Endodermal cell (in vitro differentiated cells): ENCODE measurements at places on chromosomes 11 and 22. TPM values are rescaled to one million over a fixed set of nuclear protein-coding genes. Genes with fewer than 3 reads are reported as not detected.
A peak's percentile ranks its signal among the peaks of the same experiment; 100 is the strongest.

The NXPE2 gene
- 0.11 and 0.18 TPM in 2 replicates for total RNA-seq

The UBQLNL gene
- 0.20 TPM in 1 of 3 replicates, not detected in the others for total RNA-seq

The SCN2B gene
- 0.07 and 0.11 TPM in 2 replicates for total RNA-seq

The VPREB1 gene
- not detected in 2 replicates for total RNA-seq

The MOB2 gene
- 20.4 to 27.0 TPM (median 23.9 TPM) in 3 replicates for total RNA-seq

The TRIM49C gene
- not detected in 3 replicates for total RNA-seq

The P4HA3 gene
- not detected in 2 replicates for total RNA-seq

The EMID1 gene
- total RNA-seq: 25.7 to 41.8 TPM (median 36.1 TPM) in 3 replicates

The NTM gene
- 0.78 to 1.7 TPM (median 1.6 TPM) in 3 replicates for total RNA-seq

The CCDC88B gene
- total RNA-seq: 14.6 to 33.0 TPM (median 15.2 TPM) in 3 replicates

DNA sequence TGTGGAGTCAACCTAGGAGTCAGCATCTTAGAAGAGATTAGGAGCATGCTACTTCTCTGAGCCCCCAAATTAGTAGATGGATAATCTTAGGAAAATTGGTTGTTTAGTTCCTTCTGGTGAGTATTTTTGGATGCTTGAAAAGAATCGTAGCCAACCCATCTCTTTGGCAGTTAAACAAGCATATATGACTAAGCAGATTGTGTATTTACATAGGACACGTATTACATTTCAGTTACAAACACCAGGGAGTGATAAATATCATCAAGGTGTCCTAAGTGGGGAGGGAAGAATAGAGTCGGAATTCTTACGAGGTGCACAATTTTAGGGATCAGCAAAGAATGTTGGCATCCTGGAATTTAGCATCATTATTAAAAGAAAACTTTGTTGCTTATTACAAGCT is 13.5 kb downstream of the PLET1 start:
- peaks cover 6% of the 10 kb centered on the region for H3K36me3 ChIP-seq
- H3K27me3 ChIP-seq: no peaks in the 10 kb centered on the region
- no peak overlapping the region for H3K4me3 ChIP-seq
- no peak overlapping the region for H3K27ac ChIP-seq
- no peak for DNase-seq

- no peak overlapping the region for H3K27ac ChIP-seq
- H3K27me3 ChIP-seq: peaks cover 92% of the 10 kb centered on the region
- no peaks in the 10 kb centered on the region for H3K36me3 ChIP-seq
- no peak overlapping the region for H3K4me3 ChIP-seq
- H3K4me1 ChIP-seq: no peaks in the 10 kb centered on the region
Measured at GRCh38 chr11:64297699-64298358, 2.3 kb upstream of the CATSPERZ start.

- H3K27ac ChIP-seq: no peak overlapping the region
- DNase-seq: no peak
- H3K4me1 ChIP-seq: no peaks in the 10 kb centered on the region
- no peak overlapping the region for H3K4me3 ChIP-seq
- H3K36me3 ChIP-seq: peaks cover 31% of the 10 kb centered on the region
Measured at GRCh38 chr11:68355471-68355870, 43.1 kb downstream of the LRP5 start.

DNA sequence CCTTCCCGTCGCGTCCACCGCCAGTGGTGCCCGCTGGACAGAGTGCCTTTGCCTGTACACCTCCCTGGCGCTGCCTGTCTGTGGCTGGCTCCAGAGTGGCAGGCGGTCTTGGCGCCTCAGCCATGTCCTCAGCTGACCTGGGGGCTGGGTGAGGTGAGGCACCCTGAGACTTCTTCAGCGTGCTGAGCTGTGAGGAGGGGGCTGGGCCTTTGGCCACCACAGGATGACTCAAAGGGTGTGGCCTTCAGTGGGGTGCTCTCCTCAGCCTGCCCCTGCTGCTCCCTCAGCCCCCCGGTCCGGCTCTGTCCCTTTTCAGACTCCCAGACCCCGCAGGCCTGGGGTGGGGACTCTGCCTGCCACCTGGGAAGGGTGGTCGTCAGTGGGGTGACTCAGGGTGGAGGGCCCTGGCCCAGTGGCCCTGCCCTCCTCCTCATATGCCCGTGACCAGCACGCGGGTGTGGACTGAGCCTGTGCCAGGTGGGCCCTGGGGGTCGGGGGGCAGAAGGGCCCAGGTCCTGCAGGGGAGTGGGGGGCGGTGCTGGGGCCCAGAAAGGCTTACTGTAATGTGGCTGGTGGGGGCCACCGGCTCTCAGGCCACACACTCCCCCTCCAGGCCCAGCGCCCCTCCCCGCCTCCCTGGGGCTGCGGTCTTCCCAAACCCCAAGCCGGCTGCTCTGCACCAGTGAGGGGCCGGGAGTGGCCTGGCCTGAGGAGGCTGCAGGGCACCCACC is 15.9 kb downstream of the CRELD2 start:
- no peak overlapping the region for H3K27ac ChIP-seq
- no peak overlapping the region for H3K4me3 ChIP-seq
- no peaks in the 10 kb centered on the region for H3K4me1 ChIP-seq
- no peak for DNase-seq

DNA sequence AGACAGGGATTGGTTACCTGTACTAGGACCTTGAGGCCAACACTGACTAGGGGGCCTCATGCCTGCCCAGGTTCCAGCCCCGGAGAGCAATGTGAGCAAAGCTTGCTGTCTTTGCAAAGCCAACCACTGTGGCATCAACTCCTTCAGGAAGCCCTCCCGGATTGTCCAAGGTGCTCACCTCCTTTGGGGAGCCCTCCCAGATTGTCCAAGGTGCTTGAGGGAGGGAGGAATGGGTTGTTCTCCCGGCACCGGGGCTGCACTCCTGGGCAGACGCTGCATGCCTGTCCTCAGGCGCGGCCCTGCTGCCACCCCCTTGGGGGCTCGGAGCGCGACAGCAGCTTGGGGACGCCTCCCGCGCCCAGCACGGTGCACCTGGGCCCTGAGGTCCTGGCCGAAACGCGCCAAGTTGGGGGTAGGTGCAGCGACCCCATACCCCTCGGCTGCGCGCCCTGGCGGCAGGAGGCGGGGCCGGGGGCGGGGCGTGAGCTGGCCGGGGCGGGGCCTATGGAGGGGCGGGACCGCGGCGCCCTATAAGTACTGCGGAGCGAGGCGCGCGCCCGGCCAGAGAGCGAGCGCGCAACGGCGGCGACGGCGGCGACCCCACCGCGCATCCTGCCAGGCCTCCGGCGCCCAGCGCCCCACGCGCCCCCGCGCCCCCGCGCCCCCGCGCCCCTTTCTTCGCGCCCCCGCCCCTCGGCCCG is at the start of gene CD81:
CD81 (plus strand) TSS at position 560 of the 701 bp plus-strand sequence. CDS start 240 bp downstream, outside the sequence.
- peak; percentile 88 for DNase-seq
- H3K4me1 ChIP-seq: no peaks in the 10 kb centered on the region
- peak within 1 kb of the TSS; percentile 49 for H3K27ac ChIP-seq
- peak within 1 kb of the TSS; percentile 96 for H3K4me3 ChIP-seq

DNA sequence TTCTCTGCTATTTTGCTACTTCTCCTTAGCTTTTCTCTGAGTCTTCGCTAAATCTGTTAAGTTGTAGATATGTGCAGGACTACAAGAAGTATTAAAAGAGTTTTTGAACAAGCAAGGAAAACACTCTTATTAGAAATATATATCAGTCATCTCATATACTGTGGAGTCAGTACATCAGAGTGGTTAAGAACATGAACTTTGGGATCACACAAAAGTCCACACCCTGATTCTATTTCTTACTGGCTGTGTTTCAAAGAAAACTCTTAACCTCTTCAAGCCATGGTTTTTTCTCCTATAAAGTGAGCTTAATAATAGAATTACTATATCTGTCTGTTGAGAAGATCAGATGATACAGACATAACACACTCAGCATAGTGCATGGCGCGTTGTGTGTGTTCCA is 29.5 kb downstream of the MMP13 start:
- no peak for DNase-seq
- no peak overlapping the region for H3K27ac ChIP-seq
- no peak overlapping the region for H3K4me3 ChIP-seq
- H3K4me1 ChIP-seq: no peaks in the 10 kb centered on the region
- no peaks in the 10 kb centered on the region for H3K36me3 ChIP-seq

DNA sequence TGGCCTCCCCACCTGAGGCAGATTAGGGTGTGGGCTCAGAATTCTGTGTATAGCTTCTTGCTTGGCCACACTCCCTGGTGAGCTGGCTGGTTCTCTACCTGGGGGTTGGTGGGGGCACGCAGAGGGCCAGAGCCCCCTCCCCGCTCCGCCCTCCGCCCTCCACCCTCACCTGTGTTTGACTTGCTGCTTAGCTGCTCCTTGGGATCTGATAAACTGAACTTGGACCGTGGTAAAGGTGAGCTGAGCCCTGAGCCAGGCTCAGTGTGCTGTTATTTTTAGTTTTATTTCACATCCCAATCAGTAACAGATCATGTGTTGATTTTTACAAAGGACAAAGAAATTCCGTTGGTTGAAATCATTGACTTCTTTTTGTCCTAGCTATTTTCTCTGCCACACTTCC is 2.0 kb downstream of the OVOL1 start:
- no peak for DNase-seq
- no peaks in the 10 kb centered on the region for H3K36me3 ChIP-seq
- H3K27ac ChIP-seq: no peak overlapping the region
- H3K4me3 ChIP-seq: peak overlapping the region; percentile 80
- H3K27me3 ChIP-seq: peaks cover 51% of the 10 kb centered on the region

GRCh38 chr22:41657709-41658108 is 31.0 kb downstream of the SNU13 start:
- H3K27ac ChIP-seq: no peak overlapping the region
- H3K36me3 ChIP-seq: peaks cover 93% of the 10 kb centered on the region
- H3K4me1 ChIP-seq: no peaks in the 10 kb centered on the region
- no peak for DNase-seq

DNA sequence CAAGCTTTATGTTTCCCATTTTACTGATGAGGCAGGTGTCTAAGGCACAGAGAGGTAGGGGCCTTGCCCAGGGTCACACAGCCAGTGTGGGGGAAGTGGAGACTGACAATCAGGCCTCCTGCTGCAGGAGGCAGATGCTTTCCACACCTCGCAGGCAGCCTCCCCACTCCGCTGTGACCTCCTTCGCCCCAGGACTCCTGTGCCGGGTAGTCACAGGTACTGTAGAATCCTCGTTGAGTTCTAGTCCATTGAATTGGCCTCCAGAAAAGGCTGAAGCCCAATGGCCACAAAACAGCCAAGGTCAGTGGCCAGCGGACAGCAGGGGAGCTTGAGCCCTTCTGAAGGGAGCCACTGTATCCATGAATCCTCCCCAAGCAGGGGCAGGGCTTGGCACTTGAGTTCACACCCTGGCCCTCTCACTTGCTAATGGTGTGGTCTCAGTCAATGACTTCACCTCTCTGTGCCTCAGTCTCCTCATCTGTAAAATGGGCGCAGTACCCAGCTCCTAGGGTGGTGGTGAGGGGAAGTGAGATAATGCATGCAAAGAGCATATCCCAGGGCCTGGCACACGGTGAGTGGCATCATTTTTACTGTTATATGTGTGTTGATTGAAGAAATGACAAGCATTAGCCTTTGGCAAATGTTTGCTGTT is 1.1 kb upstream of the FXYD2 start:
- H3K27ac ChIP-seq: no peak overlapping the region
- no peaks in the 10 kb centered on the region for H3K27me3 ChIP-seq
- H3K4me1 ChIP-seq: peaks cover 4% of the 10 kb centered on the region
- no peak for DNase-seq
- H3K36me3 ChIP-seq: no peaks in the 10 kb centered on the region
- no peak overlapping the region for H3K4me3 ChIP-seq

DNA sequence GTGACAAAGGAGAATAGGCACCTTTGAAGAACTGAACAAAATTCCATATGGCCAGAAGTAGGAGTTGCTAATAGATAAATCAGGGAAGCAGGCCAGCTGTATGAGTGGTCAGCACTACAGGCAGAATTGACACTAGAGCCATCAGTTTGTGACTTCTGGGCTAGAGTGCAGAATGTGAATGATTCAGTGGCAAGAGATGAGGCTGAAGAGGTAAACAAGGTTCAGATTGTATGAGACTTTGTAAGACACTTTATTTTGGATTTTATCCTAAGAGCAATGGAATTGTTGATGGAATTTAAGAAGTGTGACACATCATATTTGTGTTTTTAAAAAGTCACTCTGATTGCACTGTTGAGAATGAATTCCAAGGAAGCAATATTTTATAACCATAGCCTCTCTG is 12.9 kb downstream of the BIRC3 start:
- no peaks in the 10 kb centered on the region for H3K36me3 ChIP-seq
- no peak overlapping the region for H3K27ac ChIP-seq
- H3K4me3 ChIP-seq: no peak overlapping the region
- no peaks in the 10 kb centered on the region for H3K27me3 ChIP-seq
- H3K4me1 ChIP-seq: no peaks in the 10 kb centered on the region

GRCh38 chr11:65958774-65959420 is 2.6 kb upstream of the SART1 start:
- no peak overlapping the region for H3K27ac ChIP-seq
- H3K4me1 ChIP-seq: peaks cover 4% of the 10 kb centered on the region
- DNase-seq: no peak

DNA sequence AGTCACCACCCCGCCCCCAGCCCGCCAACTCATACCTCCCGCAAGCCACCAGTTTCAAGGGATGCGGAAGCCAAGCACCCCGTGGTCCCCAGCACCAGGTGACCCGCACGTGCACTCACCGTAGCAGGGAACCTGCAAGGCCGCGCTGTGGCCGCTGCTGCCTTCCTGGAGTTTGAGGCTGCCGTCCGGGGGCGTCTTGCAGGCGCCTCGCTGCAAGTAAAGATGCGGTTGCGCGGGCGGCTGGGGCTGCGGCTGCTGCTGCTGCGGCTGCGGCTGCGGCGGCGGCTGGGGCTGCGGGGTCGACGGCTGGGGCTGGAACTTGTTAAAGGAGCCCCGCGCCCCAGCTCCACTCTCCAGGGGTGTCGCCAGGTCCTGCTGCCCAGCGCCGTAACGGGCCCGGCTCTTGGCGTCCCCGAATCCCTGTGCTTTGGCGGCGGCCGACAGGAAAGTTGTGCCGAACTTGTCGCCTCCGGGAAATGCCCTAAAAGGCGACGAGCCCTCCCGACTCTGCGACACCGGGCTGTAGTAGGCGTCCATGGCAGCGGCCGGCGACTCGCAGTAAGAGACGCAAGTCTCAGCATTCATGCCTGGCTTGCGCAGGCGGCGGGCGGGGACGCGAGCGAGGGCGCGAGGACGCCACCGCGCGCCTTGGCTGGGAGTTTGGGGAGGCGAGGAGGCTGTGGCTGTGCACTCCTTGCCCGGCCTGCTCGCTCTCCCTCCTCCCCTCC is at the start of gene ALX4:
ALX4 (minus strand) TSS at position 662 of the 728 bp plus-strand sequence; CDS start at position 585, 77 bp downstream.
- no peaks in the 10 kb centered on the region for H3K4me1 ChIP-seq
- no peak within 1 kb of the TSS for H3K27ac ChIP-seq
- peaks cover 100% of the 10 kb centered on the region for H3K27me3 ChIP-seq
- H3K36me3 ChIP-seq: no peaks in the 10 kb centered on the region

GRCh38 chr11:119999220-119999619 is 138.7 kb downstream of the TRIM29 start:
- DNase-seq: peak; percentile 80
- no peak overlapping the region for H3K27ac ChIP-seq
- H3K4me3 ChIP-seq: no peak overlapping the region
- peaks cover 17% of the 10 kb centered on the region for H3K27me3 ChIP-seq
- no peaks in the 10 kb centered on the region for H3K4me1 ChIP-seq
- no peaks in the 10 kb centered on the region for H3K36me3 ChIP-seq

GRCh38 chr22:40334060-40334459 is 12.2 kb upstream of the ADSL start:
- H3K27ac ChIP-seq: no peak overlapping the region
- peaks cover under 1% of the 10 kb centered on the region for H3K36me3 ChIP-seq
- no peaks in the 10 kb centered on the region for H3K27me3 ChIP-seq

GRCh38 chr11:77497368-77497767 is 23.5 kb upstream of the PAK1 start:
- H3K27ac ChIP-seq: no peak overlapping the region
- DNase-seq: no peak
- H3K4me1 ChIP-seq: no peaks in the 10 kb centered on the region
- H3K4me3 ChIP-seq: no peak overlapping the region
- H3K36me3 ChIP-seq: no peaks in the 10 kb centered on the region
- H3K27me3 ChIP-seq: no peaks in the 10 kb centered on the region
